ENCODE measurements at places on chromosomes 3 and 15. TPM values are rescaled to one million over a fixed set of nuclear protein-coding genes. Genes with fewer than 3 reads are reported as not detected.

DNA sequence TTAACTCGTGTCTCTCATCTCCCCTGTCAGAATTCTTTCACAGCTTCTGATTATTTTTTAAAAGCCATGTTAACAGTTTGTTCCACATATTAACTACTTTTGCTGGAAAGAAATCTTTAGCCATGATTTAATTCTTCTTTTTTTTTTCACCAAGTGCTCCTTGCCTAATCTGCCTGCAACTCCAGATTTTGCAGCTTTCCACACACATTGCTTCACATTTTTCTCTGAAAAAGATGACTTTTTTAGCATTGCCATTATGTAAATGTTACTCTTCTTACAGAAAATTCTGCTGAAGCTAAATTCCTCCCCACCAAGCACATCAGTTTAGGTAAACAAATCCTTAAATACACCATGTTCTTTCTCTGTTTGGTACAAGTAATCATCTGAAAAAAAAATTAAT is 23.4 kb upstream of the PPARG start:
- no peaks in the 10 kb centered on the region for H3K4me1 ChIP-seq
- DNase-seq = no peak
- H3K4me3 ChIP-seq = no peak overlapping the region
- H3K27me3 ChIP-seq = no peaks in the 10 kb centered on the region
- H3K27ac ChIP-seq = no peak overlapping the region

GRCh38 chr15:93566762-93567161 is 477.8 kb upstream of the RGMA start:
- H3K27me3 ChIP-seq = no peaks in the 10 kb centered on the region
- no peak overlapping the region for H3K27ac ChIP-seq
- DNase-seq = no peak
- no peaks in the 10 kb centered on the region for H3K36me3 ChIP-seq

The DLL4 gene
- 3.5 TPM for total RNA-seq

GRCh38 chr3:79380581-79380980 is 387.2 kb downstream of the ROBO1 start:
- H3K4me3 ChIP-seq = no peak overlapping the region
- H3K27me3 ChIP-seq = no peaks in the 10 kb centered on the region
- H3K4me1 ChIP-seq = no peaks in the 10 kb centered on the region
- no peak overlapping the region for H3K27ac ChIP-seq

The B3GALNT1 gene
- 20.2 TPM for total RNA-seq

The ATP13A5 gene
- 0.16 TPM for total RNA-seq

Measured in testis (tissue), 5 donors.